ENCODE measurements at places on chromosomes 3 and 15.
A peak's percentile ranks its signal among the peaks of the same experiment; 100 is the strongest.

GRCh38 chr15:41520636-41521035, 7.0 kb upstream of the LTK start:
- no peak for DNase-seq

DNA sequence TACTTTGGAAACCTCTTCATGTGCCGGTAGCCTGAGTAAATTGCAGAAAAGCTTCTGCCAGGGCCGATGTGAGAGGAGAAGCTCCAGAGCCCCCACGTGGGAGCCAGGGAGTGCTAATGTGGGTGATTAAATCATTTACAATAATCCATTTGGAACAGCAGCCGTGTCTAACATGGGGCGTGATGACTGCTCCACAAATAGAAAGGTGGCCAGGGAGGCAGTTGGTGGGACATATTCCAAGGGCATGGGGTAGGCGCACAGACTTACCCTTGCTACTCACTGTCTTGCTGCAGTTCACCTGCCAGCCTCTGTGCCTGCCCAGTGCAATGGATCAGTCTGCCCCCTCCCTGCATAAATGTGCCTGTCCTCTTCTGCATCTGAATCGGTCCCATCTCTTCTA, 39.3 kb upstream of the INSYN1 start:
- DNase-seq, result no peak

DNA sequence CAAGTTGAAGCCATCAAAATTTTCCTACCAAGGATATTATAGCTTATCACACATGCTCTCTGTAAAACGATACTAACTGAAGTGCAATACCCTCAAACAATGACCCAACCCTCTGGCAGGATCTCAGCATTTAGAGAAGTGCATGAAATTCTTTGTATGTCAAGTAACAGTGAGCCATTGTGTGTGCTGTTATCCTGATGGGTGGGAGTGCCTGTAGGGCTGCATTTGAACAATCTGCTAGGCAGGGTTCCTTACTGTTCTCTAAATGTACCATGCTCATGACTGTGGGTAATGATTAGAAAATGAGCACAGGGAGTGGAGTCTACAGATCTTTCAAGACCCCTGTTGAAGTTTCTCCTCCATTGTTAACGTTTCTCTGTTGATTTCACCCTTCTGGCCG, 398.1 kb downstream of the NSUN3 start:
- no peak for DNase-seq

- no peak for DNase-seq
Measured at GRCh38 chr15:29688506-29689286, 133.6 kb downstream of the TJP1 start.

DNA sequence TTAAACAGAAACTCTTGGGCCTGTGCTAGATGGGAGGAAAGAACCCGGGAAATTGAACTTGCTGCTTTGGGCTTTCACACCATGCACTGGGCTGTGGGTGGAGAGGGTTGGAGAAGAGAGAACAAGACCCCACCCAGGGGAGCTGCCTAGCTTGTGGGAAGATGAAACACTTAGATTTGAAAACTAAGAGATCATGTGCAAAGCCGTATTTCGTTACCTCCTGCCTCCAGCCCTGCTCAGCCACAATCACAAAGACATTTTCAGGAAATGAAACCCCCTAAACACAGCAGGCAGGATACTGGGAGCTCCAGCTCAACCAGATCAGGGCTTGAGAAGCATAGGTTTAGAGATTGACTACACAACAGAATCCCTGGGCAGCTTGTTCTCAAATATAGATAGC, 183.0 kb upstream of the C2CD4B start:
- no peak for DNase-seq

DNA sequence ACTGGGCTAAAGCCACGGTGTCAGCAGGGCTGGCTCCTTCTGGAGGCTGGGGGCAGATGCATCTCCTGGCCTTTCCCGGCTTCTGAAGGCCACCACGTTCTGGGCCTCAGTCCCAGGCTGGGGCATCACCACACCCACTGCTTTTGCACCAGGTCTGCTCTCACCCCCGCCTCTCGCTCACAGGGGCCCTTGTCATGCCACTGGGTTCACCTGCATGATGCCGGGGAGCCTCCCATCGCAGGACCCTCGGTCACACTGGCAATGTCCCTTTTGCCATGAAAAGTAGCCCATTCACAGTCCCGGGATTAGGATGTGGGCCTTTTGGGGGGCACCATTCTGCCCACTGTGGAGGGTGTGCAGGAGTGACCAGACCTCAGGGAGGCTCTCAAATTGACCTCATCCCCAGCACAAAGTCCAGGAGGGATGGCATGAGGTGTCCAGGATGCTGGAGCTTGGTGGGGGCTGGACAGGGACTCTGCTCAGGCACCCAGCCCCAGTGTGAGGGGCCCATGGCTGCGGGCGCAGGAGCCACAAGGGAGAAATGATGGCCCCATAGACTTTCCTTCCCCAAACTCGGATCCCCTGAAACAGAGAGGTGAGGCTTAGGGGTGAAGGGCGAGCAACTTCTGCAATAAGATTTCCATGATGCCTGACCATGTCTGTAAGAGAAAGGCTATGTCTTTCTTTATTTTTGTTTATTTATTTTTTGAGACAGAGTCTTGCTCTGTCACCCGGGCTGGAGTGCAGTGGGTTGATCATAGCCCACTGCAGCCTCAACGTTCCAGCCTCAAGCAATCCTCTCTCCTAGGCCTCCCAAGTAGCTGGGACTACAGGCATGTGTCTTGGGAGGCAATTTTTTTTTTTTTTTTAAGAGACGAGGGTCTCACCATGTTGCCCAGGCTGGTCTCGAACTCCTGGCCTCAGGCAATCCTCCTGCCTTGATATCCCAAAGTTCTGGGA, 189.1 kb downstream of the GOLGA6L6 start:
- DNase-seq, result no peak

DNA sequence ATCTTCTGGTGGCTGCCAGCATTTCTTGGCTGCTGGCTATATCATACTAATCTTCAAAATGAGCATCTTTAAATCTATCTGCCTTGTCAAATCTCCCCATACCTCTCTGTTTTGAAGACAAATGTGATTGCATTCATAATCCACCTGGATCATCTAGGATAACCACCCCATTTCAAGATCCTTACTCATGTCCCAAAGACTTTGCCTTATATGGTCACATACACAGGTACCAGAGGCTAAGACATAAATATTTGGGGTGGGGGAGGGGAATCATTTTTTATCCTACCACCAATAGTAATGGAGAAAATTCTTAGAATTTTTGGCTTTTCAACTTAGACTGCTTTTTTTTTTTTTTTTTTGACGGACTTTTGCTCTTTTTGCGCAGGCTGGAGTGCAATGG, 970.8 kb downstream of the PLOD2 start:
- DNase-seq, result no peak

GRCh38 chr3:167521006-167521355, 47.1 kb upstream of the SERPINI2 start:
- no peak for DNase-seq

- no peak for DNase-seq
Measured at GRCh38 chr15:68638953-68639515, 60.2 kb downstream of the CORO2B start.

- no peak for DNase-seq
Measured at GRCh38 chr15:50883903-50884302, 24.6 kb upstream of the AP4E1 start.

DNA sequence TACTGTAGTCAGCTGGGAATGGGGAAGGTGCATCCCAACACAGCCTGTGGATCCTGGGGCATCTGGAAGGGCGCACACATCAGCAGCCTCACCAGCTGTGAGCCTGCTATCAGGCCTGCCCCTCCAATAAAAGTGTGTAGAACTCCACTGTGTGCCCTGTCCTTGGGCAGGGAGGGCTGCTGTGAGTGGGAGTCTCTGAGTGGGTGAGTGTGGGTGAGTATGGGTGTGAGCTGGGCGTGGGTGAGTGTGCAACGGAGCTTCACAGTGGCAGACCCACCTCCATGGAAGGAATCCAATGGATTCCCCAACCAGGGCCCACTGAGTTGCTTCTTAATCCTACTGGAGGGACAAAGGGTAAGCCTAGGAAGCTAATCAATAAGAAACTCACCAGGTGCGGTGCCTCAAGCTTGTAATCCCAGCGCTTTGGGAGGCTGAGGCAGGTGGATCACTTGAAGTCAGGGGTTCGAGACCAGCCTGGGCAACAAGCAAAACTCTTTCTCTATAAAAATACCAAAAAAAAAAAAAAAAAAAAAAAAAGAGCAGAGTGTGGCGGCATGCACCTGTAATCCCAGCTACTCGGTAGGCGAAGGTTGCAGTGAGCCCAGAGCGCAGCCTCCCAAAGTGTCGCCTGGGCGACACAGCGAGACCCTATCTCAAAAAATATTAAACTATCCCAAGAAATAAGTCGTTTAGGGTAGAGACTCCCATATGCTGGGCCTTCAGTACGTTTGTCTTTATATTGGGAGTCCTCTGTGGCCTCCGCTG, 555 bp upstream of the RCCD1 start:
- DNase-seq, result no peak

DNA sequence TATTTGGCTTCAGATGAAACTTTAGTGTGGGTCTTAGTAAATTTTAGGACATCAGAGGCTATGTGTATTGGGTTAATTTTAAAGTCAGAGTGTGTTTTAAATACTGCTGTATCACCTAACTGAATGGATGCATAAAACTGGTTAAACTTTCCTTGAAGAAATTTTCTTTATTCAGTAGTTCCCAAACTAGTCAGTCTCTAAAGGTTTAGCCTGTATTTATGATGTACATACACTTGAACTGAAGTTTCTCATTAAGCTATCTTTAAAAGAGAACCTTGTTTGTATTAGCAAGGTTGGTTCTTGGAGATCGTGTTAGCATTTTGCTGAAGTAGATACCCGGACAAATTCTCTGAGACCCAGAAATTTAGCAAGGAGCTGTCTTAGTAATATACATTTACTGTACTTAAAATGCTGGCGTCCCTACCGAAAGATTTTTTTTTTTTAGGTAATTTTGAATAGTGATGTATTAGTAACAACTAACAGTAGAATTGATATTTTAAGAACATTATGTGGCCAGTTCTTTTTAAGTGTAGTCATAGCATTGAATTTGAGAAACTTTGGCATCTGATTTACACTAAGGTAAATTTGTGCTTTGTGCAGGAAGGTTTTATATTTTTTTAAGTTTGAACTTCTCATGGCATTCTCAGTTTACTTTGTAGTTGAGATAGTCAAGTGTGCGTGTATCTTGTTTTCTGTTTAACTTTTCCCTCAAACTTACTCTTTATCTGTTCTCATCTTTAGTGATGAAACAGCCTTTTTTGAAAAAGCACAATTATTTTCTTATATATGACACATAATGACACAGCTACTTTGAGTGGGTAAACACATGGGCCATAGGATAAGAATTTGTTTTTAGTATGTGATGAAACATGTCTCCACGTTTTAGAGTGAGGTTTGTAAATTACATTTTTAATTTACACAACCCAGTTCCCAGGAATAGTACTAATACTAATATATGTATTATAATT, 2.9 kb downstream of the DIPK2A start:
- no peak for DNase-seq

- DNase-seq, result no peak
Measured at GRCh38 chr3:112742934-112743333, 102.0 kb upstream of the CCDC80 start.

DNA sequence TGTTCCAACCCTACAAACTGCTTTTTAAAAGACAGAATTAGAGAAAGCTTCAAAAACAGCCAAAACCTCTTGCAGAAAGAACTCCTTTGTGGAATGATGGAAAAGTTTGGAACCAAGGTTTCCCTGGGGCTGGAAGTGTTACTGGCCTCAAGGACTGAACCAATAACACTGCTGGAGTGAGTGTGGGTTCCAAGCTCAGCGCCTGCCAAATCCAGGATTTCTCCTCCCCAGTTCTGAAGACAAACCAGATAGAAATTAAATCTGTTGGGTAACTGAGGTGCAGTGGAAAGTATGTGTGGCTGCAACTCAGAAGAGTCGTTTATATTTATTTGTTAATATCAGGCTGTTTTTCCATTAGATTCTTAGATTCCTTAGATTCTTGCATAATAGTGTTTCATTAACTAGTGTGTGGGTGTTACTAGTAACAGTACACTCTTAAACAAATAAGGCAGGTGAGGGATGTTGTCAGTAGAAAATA, 66.5 kb upstream of the FNDC3B start:
- no peak for DNase-seq

DNA sequence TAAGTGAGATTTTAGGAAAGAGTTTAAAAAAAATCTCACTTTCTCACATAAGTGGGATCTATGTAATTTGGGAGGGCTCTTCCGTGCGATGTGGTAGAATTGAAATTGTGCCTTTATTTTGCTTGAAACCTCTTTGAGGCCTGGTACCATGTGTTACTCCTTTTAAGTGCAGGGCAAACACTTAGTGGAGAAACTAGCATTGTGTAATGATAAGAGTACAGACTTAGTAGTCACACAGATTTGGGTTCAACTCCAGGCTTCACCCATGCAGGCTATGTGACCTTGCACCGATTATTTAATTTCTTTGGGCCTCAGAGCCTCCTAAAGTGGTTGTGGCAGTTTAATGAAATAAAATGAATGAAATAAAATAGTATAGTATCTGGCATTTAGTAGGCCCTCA, 2.4 kb downstream of the PSMA4 start:
- DNase-seq, result no peak

GRCh38 chr3:195893516-195893915, 14.8 kb downstream of the TNK2 start:
- DNase-seq, result no peak

GRCh38 chr15:79453446-79453845, 21.3 kb downstream of the MINAR1 start:
- peak; percentile 47 for DNase-seq

GRCh38 chr3:106176734-106177133, 307.9 kb upstream of the CBLB start:
- DNase-seq, result no peak

GRCh38 chr3:31908391-31909097, 72.5 kb downstream of the OSBPL10 start:
- no peak for DNase-seq

GRCh38 chr3:37994639-37994972, 4.0 kb downstream of the VILL start:
- no peak for DNase-seq

DNA sequence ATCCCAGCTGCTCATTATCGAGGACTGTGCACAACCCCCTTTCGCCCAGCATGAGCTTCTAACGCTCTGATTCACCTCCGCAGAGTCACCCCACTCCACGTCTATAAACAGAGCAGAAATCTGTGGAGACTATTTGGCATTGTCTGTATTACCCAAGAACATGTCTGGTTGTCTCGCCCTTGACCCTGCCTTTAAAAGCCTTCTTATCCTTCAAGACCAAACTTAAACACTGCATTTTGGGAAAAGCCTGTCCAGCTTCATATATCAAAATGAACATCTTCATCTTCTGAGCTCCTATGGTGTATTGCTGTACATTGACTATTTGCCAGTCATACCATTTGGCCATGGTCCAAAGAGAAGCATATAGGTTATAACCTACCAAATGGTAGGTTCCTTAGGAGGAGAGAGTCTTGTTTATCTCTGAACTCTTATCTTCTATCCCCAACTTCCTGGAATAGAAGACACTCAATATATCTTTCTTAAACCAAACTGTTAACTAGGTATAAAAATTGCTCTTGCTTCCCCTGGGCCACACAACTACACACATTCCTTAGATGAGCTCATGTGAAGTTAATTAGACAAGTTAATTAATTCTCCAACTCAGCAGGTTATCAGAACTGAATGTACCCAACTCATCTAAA, 90.1 kb downstream of the FBN1 start:
- DNase-seq, result no peak

GRCh38 chr3:180282386-180282785, 245.6 kb upstream of the PEX5L start:
- no peak for DNase-seq

- no peak for DNase-seq
Measured at GRCh38 chr3:186142393-186142932, 33.6 kb upstream of the ETV5 start.

GRCh38 chr15:52011711-52012144, 7.3 kb upstream of the MAPK6 start:
- DNase-seq, result no peak

GRCh38 chr3:183807209-183807728, 18.1 kb downstream of the MAP6D1 start:
- DNase-seq, result no peak

Data from esophagus muscularis mucosa (tissue), 4 donors.